ENCODE measurements at places on chromosomes 13 and 19.
A peak's percentile ranks its signal among the peaks of the same experiment; 100 is the strongest.

DNA sequence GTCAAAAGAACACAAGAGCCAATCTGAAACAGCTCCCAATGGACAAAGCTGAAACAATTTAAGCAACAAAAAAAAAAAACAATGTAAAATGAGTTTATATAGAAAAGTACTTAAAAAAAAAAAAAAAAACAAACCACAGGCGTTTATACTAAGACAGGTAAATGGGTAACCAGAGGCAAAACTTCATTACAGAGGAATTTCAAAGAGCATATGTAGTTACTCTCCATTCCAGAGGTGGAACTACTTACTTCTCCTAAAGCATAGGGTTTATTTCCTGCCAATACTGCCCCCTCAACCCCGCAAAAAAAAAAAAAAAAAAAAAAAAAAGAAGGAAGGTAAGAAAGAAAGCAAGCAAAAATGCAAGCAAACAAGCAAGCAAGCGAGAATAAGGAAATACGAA is 132.9 kb downstream of the LIG4 start:
- no peak for DNase-seq

GRCh38 chr13:84479656-84480055 is 597.4 kb upstream of the SLITRK1 start:
- no peak for DNase-seq

DNA sequence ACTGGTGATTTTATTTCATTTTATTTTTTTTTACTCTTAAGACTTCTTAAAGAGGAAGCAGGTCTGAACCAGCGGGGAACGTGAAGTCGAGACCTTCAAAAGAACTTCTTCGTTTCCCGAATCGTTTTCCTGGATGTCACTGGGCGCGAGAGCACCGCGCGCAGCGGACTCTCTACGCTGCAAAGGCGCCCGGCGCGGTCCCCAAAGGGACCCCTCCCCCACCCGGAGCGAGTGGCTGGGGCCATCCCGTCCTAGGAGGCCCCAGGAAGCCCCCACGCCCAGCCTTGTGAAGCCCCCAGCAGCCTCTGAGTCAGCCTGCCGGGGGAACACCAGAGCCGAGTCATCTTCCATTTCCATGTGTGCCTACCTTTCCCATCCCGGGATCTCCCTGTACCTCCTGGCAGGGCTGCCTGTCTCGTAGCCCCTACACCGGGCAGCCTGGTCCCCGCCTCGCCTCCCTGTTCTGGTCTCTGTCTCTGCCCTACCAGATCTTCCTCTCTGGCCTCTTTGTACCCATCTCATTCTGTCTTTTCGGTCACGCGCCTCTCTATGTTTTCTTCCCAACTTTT is 608 bp downstream of the CD70 start:
- peak; percentile 85 for DNase-seq

GRCh38 chr13:91238036-91238435 is 109.5 kb upstream of the MIR17HG start:
- DNase-seq, result no peak

GRCh38 chr13:51308781-51309180 is 30.7 kb upstream of the SERPINE3 start:
- no peak for DNase-seq

DNA sequence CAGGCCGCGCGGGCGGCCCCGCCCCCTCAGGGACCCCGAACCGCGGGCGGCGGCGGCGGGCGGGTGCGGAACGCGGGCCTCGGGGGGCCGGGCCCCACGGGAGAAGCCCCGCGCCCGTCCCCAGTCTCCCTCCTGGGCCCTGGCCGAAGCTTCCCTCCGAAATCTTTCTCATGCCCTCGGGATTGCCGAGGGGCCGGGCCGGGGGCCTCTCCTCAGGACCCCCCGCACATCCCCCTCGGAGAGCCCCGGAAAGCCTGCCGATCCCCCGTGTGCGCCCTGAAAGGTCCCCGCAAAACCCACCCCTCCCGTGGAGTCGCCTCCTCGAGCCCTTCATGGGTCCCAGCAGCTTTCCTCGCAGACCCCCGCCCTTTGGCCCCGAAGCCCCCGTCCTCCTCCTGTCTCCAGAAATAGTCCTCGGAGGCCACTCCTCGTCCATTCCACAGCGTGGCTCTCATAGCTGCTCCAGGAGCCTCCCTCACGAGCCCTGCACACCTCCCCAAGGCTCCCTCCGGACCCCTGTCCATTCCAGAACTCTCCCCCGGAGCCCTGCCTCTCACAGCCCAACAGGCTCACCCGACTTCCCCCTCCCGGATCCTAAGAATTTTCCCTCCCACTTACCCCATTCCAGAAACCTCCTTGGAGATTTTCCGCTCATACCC is 555 bp downstream of the SAMD4B start:
- DNase-seq, result no peak

DNA sequence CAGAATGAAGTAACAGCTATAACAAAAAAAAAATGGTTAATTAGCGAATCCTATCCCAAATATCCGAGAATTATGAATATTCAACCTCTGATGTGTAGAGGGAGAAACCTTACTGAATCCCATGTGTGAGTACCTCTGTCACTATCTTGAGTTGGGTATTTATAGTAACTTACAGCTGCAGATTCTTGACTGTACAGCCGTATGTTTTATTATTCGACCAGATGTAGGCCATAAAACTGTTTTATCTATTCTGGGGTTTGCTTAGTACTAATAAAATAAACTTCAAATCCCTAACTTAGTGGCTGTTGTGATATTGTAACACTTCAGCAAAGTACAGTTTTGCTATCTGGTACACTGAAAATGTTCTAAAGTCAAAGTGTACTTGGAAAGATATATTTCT is 120.0 kb downstream of the EFNB2 start:
- no peak for DNase-seq

DNA sequence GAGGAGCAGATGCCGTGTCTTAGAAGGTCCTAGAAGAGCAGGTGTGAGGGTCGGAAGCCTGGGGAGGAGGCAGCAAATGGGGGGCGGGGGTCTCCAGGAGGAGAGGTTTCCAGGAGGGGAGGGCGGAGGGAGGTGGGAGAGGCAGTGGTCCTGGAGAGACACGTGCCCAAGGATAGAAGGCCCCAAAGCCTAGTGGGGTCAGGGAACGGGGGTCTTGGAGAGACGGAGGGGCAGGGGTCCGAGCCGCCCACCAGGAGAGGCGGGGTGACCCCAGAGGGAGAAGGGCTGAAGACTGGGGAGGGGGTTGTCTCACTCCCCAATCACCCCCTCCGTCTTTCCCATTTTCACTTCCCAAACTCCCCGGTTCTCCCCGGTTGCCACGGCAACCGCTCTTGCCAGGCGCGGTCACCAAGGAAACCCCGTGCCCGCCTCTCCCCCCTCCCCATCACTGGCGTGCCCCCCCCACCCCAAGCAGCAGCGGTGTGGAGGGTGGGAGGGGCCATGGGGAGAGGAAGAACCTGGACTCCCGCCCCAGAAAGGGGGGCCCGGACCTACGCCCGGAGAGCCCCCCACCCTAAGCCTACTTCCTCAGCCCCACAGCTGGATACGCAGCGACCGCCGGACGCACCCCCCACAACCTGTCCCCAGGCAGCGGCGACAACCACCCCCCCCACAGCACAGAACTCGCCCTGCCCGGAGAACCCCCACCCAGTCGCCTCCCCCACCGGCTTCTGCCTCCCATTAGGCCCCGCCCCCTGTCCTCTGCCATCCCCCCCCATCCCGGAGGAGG is 988 bp downstream of the LRRC4B start:
- DNase-seq, result no peak

DNA sequence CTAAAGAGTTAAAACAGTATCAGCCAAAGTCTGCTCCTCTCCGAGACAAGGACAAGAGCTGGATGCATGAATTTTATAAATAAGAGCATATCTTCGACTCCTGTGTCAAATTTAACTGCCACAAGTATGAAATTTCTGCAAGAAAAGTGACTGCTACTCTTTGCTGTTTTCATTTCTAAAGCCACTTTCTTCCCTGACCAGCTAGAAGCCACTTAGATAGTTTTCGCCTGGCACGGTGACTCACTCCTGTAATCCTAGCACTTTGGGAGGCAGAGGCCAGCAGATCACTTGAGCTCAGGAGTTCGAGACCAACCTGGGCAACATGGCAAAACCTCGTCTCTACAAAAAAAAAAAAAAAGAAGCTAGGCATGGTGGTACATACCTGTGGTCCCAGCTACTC is 61.3 kb downstream of the ENOX1 start:
- DNase-seq, result no peak

DNA sequence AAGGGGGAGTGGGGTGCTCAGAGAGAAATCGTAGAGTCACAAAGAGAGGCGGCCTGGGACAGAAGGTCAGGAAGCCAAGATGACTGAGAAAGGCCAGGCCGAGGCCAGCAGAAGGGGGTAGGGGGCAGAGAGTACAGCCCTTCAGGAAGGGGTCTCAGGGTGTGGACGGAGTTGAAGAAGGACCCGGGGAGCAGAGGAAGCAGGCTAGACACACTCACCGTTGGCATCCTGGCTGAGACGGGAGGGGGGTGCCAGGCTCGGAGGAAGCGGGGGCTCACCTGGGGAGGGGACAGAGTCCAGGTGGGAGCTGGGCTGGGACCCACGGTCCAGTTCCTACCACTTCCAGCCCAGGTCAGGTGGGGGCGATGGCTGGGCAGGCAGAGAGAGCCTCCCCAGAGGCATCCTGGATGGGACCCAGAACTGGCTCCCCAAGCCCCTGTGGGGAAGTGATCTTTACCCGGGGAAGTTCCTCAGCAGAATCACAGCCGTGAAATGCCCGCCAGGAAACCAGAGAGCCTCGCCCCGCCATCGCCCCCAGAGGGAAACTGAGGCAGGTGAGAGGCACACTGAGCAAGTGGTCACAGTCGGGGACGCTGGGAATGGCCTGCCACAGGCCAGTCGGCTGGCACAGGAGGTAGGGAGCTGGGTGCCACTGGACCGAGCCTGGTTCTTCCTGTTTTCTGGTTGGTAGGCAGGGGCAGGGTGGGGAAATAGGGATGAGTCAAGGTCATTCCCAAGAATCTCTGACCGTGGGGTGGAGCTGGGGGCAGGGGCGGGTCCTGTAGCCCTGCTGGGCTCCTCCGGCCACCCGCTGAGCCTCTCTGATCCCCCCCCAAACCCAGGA is 1.4 kb downstream of the MATK start:
- no peak for DNase-seq

DNA sequence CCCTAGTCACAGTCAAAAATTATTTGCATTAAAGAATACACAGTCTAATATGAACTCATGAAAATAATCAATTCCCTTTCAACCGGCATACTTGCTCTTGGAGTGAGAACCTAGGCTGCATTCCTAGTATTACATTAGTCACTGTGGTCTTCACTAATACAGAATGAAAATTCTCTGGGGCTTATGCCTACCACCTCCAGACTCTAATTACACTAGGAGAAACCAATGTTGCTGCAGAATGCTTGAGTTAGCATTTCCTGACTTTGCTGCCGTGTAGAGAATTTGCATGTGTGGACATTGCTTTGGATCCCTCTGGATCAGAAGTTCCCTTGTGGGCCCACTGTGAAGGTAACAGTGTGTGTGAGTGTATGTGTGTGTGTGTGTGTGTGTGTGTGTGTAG is 87.8 kb downstream of the CCNA1 start:
- no peak for DNase-seq

- DNase-seq, result no peak
These were observed at the start of gene DOCK9 for GRCh38 chr13:98977568-98978265. DOCK9 (minus strand) TSS chr13:98978064; CDS start chr13:98977909, 155 bp downstream.

DNA sequence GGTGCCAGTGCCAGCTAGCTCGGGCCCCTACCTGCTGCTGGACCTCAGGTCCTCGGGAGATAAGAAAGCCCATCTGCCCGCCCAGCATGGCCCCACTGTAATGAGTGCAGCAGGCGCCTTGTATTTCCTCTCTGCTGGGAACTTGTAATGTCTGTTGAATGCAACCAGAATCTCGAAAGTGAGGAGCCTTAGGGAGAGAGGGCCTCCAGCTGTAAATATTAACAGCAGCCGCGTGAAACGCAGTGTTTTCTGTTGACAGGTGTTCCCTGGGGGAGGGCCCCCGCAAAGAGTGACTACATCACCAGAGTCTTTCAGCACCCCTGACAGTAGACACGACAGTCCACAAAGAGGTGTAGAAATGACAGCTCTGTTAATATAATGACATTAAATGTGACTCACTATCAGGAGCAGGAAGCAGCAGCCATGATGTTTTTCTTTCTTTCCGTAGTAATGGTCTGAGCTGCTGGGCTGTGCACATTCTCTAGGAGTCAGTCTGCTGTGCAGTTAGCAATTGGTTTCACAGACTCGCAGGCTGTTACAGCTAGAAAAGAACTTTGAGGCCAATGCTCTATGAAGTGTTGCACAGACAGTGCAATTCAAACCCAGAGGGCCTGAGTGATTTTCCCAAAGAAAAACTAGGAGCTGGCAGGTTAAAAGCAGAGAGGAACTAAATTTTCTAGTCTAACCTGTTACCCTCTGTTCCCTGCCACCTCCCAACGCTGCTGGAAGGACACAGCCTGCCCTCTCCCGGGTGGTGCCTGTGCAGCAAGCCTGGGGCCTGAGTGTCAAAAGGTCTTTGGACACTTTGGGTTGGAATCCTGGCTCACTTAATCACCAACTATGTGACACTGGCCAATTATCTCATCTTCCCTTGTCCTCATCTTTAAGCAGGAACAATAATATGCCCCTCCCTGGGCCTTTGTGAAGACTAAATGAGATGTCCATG is 58.6 kb upstream of the WASF3 start:
- no peak for DNase-seq

DNA sequence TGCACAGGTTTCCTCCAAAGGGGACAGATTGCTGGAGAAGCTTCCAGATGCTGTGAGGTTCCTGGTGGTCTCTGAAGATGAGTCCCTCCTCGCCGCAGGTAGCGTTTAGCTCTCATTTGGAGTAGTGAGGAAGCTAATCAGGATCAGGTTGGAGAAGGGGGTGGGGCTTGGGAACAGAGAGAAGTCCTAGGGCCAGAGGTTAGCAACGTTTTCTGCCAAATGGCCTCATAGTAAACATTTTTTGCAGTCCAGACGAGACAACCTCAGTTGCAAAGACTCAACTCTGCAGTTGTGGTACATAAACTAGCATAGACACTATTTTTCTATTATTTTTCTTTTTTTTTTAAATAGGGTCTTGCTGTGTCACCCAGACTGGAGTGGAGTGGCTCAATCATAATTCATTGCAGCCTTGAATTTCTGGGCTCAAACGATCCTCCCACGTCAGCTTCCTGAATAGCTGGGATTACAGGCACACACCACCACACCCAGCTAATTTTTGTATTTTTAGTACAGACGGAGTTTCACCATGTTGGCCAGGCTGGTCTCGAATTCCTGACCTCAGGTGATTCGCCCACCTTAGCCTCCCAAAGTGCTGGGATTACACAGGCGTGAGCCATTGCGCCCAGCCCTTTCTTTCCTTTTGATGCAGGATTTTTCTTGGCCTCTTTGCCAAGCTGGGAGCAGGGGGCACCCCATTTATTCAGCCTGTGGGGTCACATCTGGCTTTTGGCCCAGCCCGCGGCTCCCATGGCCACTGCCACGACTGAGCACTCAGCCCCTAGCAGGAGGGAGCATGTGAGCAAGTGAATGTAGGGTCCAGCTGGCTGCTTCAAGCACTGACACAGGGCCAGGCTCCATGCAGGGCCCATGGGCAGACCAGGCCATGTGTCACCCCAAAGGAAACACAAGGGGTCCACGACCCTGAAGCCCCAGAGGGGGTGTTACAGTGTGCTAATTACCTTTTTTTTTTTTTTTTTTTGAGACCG is 34.4 kb upstream of the SIN3B start:
- DNase-seq, result no peak

GRCh38 chr13:74158571-74159352 is 24.6 kb upstream of the KLF12 start:
- DNase-seq, result no peak
